ENCODE measurements at places on chromosomes 5 and 9. TPM values are rescaled to one million over a fixed set of nuclear protein-coding genes. Genes with fewer than 3 reads are reported as not detected.

Gene FOXD4L5
- total RNA-seq = not detected

DNA sequence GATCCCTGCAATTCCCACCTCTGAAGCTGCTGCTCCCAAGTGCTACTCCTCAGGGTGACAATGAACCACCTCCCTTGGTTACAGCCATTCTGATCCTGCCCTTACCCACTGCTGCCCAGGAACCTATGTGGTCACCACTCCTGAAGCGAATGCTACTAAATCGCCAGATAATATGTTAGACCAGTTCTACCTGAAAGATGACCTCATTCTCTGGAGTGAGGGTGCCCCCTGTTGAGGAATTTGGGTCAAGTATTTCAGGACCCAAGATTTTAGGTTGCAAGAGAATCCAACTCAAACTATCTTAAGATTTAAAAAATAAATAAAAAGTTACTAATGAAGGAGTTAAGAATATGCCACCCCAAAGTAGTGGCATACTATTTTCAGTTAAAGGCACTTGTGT, 5.8 kb upstream of the SNAPC3 start:
- DNase-seq = no peak

GRCh38 chr9:73026375-73026774, 73.5 kb upstream of the ALDH1A1 start:
- DNase-seq = no peak

DNA sequence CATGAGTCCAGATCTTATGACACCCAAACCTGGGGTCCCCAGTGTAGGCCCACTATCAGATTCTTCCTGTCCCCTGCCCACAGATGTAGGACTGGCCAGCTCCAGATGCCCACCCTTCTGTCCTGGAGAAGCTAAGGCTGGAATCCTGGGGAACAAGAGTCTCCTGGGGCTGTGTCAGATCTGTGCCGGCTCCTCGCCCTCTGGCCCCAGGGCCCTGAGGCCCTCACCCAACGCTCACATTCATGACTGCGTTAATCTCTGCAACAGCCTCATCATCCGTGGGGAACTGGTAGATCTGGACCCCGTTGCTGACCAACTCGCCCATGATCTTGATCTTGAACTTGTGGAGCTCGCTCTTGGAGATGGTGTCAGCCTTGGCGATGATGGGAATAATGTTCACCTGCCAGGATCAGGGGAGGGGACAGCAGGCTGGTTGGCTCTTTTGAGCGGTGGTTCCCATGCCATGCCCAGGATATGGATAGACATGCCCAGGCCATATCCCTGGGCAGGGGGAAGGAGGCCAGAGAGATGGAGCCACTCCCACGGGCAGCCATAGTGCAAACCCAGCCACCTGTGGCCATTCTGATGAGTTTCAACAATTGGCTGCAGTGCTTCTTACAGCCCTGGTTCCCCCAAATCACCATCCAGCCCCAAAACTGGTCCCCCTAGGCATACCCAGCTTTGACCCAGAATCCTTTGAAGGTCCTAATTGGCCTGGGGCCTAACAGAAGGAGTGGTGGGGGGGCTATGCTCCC, 14.6 kb downstream of the SEPTIN8 start:
- no peak for DNase-seq

GRCh38 chr9:21287280-21287679, 17.8 kb downstream of the IFNA5 start:
- DNase-seq = no peak
